Stimulated activated CD4-positive, alpha-beta T cell treated with anti-CD3 and anti-CD28 coated beads, Interleukin-2, amount 100 ng/mL, for 4 hours (primary cell): ENCODE measurements at places on chromosomes 4 and X.

DNA sequence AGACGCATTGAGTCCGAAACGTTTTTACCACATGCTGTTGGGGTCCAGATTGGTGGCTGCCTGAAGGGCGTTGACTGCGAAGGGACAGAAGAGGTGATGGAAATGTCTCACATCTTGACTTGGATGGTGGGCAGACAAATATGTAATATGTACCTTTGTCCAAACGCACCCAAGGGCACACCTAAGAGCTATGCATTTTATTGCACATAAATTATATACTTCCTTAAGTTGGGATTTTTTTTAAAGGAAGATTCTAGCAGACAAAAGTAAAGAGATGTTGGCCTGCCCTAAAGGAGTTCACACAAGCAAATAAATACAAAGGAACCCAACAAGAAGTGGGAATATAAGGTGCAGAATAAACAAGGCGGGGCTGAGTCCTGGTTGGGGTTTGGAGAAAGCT lies 91.1 kb upstream of the TBL1X start:
- no peak for DNase-seq

DNA sequence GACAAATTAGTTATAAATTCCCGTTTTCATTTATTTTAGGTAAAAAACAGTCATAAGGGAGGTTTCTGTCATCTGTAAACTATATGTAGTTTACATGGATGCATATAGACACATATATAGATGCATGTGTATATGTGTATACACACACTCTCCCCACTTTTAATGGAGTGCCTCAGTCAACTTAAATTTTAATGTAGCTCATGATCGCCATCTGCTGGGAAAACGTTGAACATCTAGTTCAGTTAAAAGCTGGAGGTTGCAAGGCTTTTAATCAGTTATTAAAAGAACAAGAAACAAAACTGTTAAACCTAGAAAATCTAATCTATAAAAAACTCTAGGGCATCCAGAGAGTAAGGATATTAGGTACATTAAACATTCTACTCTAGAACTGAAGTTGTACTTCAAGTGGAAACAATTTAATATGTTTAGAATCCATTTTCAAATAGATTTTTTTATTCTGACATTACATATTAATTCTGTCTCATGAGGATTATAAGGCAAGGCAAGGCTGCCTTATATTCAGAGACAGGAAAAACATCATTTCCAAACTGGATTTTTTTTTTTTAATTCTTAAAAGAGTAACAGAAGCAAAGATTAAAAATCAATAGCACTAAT lies 122.6 kb downstream of the SHISA3 start:
- peak; percentile 14 for DNase-seq

DNA sequence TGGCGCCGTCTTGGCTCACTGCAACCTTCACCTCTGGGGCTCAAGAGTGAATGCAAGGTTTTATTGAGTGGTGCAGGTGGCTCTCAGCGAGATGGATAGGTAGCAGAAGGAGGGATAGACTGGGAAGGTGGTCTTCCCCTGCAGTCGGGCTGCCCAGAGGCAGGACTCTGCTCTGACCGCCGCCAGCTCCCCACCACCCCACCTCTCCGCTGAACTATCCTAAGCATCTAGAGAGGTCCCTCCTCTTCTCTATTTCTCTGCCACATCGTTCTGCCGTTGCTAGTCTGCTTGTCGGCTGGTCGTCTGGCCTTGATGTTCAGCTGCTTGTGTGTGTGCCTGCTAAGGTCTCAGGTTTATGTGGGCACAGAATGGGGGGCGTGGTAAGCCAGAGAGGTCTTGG lies 54.5 kb upstream of the UGT2B15 start:
- no peak for DNase-seq

DNA sequence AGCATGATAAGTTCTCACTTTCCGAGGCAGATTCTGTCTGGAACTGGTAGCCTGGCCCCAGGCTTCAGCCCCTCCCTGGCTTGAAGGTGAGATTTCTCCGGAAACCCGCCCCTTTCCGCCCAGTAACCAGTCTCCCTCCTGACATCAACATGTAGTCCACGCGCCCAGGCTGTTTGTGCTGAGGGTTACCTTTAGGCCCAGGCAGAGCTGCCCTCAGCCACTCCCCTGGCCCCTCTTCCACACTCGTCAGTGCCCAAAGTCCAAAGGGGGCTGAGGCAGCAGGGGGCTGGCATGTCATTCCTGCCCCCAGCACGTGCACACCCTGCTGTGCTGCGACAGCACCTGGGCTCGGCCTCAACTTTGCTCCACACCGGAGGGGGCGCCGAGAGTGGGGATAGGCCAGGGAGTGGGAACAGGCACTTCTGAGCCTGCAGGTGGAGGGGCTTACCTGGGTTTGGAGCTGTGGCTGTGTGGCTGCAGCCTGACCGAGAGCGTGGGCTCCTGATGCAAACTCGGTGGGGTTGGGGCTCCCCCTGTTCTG lies 69.5 kb upstream of the ANK2 start:
- no peak for DNase-seq

GRCh38 chrX:112636288-112636687 lies 43.5 kb downstream of the LHFPL1 start:
- no peak for DNase-seq

DNA sequence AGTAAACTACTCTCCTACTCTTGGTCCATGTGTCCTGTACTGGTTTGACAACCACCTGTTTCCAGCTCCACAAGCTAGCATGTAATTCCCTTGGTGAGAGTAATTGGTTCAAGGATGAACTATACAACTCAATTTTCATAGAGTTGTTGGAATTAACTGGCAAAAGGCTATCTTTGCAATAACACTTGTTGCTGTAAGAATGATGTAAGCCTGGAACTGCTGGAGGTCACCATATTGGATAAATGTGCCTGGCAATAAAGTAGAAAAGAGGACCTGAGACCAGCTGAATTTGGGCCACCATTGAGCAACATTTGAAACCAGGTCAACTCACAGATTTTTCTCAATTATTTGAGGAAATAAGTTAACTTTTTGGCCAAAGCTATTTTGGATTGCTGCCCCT lies 175.5 kb downstream of the CAMK2D start:
- DNase-seq = no peak

DNA sequence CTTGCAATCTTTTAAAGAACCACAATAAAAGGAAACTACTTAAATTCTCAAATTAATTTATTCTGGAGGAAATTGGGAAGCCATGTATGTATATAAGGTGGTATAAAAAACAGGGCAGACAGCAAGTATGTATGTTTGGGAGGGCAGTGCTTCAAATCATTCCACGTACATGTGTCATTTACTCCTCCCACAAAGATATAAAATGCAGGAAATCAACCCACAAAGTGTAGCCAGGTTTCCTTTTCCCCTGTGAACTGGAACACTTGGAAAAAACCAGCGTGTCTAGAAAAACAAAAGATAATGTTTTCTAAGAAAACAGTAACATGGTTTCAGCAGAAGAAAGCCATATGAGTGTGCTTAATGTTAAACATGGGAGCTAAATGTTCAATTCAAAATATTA lies 156.7 kb upstream of the FAM47A start:
- DNase-seq = no peak

DNA sequence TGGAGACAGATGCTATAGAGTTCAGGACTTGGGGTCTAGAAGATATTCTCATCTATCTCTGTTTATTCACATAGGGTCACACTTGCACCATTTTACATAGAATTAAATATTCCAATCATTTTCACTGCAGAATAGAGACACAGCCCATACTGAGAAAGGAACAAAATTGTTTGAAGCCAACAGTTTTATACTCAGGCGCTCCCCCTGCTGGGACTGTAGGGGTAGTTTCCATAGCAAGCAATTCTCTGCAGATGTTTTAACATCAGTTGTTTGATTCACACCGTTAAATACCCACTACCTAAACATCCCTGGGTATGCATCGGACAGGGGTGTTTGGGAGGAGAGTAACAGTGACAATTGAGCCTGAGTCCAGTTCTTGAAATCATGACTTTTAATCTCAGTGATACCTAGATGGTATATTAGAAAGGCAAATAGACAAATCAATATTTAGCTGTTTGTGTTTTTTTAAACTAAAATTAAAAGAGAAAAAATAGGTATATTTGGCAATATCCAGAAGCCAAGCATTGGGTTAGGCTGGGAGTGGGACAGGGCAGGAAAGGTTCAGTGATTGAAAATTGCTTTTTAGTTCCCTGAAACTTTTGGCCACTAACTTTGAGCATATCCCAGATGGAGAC lies 33.8 kb downstream of the LONRF3 start:
- DNase-seq = no peak

DNA sequence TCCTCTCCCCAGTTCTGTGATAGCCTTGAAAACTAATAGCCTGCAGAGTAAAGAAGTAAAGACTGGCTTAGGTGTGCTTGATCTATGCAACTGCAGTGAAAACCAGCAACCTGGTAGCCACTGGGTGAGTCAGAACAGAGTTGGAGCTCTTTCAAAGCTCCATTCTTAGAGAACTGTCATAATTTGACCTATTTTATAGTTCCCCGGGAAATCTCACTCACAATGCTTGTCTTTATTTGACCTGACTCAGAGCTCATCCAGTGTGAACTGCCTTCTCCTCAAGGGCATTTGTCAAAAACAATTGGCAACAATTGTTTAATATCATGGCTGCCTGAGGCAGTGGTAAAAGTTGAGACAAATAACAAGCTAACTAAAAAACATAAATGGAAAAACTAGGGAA lies 213.0 kb upstream of the NHS start:
- no peak for DNase-seq

DNA sequence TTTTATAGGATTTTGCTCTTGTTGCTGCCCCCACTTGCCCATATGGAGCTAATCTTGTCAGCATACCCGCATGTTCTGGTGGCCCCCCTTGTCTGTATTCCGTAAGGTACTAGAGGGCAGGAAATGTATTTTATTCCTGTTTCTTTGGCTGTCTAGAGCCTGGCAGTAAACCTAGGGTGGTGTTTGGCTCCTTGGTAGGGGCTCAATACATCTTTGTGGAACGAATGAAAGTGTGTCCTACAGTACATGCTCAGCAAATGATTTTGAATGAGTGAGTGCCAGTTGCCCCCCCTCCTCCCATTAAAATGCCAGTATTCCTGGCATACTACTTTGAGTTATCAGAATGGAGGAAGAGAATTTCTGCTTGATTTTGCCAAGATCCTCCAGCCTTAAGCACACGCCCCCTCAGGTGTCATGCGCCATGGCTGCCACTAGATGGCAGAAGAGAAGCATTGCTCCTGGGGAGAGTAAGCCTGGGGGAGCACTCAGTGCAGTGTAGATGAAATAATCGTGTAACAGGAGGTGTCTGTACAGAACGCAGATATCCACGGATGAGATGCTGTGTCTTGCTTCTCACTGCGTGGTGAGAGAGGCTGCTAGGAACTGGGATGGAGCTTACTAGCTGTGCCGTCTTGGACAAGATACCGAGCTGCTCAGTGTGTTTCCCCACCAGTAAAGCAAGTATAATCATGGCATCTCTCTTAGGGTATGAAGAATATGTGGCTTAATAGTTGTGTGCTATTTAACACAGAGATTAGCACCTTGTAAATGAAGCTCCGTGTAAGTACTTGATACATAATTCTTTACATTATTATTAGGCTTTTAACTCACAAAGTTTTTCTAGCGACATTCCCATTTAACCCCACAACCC lies 17.2 kb upstream of the RNF212 start:
- DNase-seq = peak; percentile 62

DNA sequence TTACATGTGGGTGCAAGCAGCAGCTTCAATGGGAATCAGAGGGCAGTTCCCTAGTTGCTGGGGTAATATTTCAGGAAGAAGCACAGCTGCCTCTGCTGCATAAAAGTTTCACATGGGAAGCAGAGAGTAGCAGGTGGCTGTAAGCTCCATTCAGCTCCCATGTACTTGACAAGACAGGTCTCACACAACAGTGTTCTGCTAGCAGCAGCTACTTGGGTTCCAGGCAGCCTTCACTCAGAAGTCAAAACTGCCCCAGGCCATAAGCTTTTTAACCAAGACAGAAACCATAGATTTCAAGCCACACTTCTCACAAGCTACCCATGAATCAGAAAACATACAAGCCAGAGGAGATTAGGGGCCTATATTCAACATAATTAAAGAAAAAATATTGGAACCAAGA lies 41.4 kb upstream of the SPIN2A start:
- DNase-seq = no peak

DNA sequence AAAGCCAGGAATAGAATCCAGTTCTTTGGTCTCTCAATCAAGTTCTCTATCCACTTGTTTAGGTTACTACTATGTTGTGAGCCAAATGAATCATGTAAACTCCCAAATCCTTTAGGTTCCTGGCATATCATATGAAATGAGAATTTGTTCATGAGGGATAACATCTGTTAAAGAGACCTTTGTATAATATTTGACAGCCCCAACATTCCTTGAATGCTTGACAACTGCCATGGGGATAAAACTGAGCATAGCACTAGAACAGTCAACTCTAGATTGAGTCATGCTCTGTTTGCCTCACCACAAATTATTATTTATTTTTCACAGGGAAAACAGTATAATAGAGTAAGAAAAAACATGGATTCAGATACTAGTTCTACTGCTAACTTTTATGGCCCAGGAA lies 93.3 kb downstream of the NAA11 start:
- DNase-seq = no peak

- no peak for DNase-seq
Observed at GRCh38 chrX:40143001-40143400, 45.2 kb upstream of the BCOR start.

- no peak for DNase-seq
Observed at GRCh38 chr4:8167815-8168214, 9.2 kb upstream of the ABLIM2 start.

DNA sequence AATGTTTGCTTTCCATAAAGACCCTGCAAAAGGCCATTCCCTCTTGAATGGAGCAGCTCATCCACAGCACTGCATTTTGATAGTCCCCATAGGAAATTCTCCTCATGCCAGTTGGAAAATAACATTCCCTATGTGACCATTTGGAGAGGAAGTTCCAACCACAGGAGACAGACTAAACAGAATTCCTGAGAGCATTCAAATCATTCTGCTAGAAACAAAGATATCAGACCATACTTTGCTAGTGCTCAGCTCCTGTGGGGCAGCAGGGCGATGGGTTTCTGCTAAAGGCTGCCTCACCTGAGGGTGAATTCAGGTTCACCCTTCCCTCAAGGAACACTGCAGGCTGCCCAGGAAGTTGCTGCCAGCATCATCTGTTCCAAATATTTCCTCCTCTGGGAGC lies 58.8 kb downstream of the LNX1 start:
- no peak for DNase-seq

DNA sequence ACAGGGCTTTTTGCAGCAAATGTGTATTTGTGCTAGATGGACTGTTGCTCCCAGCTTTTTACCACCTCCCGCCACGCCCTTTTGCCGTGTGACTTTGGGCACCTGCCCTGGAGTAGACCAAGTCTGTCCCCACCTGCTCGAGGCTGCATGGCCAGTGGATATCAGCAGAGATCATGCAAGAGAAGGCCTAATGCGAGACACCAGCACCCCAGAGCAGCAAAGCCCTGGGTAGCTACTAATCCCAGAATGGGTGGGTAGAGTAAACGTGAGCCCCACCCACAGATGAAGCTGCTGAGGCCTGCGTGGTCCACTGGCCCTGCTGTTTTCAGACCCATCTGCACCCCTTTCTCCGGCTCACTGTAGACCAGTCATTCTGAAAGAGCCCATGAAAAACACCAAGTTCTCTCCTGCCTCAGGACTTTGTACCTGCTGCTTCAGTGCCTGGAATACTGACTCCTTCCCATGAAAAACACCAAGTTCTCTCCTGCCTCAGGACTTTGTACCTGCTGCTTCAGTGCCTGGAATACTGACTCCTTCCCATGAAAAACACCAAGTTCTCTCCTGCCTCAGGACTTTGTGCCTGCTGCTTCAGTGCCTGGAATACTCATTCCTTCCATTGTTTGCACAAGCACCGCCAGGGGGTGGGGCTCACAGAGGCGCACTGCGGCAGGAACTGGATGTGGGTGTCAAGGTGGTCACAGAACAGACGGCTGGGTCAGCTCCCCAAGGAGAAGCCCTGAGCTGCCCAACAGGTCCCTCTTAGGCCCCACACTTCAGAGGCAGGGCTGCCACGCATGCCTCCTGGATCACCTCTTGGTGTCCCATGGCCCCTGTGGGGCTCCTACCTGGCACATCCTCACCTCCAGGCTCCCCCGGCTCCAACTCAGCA lies 5.1 kb upstream of the TNIP2 start:
- no peak for DNase-seq
